Left kidney (tissue), 8 donors: ENCODE measurements at places on chromosomes 16 and 17. TPM values are rescaled to one million over a fixed set of nuclear protein-coding genes. Genes with fewer than 3 reads are reported as not detected.

DNA sequence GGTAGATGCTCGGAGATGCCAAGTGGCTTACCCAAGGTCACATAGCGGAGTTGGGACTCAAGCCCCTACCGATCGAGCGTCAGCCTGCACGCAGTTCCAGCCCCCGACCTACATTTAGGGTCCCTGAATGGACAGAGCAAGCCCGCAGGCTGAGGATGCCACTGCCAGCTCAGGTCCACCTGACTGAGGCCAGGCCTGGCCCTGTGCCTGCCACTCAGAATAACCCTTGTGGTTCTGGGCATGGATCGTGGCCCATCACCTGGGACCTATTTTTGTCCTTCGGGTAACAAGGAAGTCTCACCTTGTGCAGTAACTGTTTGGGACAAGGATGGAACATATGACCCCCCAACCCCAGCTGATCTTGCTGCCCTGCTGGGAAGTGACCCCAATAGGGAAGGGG lies 17.1 kb downstream of the CDH16 start:
- DNase-seq, result no peak

- DNase-seq, result no peak
Measured at GRCh38 chr17:33370401-33370800, 77.3 kb upstream of the ASIC2 start.

- DNase-seq, result no peak
Measured at GRCh38 chr17:78020717-78021108, 62.2 kb downstream of the TNRC6C start.

GRCh38 chr16:68367030-68367429 lies 56.2 kb downstream of the PRMT7 start:
- DNase-seq, result no peak

DNA sequence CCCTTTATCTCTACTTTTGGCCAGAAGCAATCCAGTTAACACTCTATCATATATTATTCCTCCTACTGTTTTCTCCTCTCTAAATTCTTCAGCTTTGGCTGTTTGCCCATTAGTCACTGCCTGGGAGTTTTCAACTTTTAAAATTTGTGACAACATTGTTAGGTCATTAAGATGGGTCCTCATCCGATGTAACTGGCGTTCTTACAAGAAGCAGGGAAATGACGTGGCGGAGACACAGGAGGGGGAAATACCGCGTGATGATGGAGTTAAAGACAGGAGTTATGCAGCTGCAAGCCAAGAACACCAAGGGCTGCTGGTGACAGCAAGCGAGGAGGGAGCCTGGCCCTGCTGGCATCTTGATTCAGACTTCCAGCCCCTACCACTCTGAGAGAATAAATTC lies 34.8 kb upstream of the CPHXL start:
- DNase-seq, result no peak

DNA sequence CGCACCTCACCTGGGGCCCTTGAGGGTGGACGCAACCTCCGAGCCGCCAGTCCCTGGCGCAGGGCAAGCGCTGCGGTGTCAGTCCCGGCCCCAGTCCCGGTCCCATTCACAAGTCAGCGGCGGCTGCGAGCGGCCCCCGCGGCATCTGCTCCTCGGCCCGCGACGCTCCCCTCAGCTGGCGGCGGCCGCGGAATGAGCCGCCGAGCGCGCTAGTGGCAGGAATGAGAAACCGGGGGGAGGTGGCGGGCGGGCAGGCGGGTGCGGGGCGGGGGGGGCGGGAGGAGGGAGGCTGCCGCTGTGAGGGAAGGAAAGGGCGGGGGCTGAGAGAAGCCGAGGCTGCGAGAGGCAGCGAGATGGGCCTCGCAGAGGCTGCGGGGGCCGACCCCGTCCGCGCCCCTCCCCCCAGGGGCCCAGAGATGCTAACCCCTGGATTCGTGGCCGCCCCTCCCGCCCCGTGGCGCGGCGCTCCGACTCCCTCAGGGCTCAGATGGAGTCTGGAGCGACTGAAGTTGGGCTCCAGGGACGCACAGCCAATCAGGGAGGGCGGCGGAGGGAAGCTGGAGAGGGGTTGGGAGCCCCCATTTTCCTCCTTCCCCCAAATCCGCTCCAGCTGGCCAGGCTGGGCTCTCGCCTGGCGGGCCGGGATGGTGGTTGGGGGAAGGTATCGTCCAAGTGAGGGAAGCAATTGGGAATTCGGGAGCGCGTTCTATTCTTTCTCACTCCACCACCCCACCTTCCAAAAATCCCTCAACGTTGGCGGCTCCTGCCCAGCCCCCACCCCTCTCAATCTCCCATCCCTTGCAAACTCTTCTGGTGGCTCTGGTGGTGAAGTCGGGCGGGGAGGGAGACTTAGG lies at the start of gene CDH11:
Gene CDH11 (minus strand): TSS at position 194 of the 854 bp plus-strand sequence. CDS start 117,194 bp downstream, outside the sequence.
- DNase-seq, result peak; percentile 80

GRCh38 chr16:54931120-54932014 lies 702 bp downstream of the IRX5 start:
- peak; percentile 22 for DNase-seq

CMTM1 gene
- polyA plus RNA-seq, result 7.0 TPM

SLC43A2 gene
- 27.1 TPM for polyA plus RNA-seq

GNG13 gene
- 0.42 TPM for polyA plus RNA-seq

NPIPB9 gene
- polyA plus RNA-seq, result 4.5 TPM
